Osteoblast (primary cell): ENCODE measurements at places on chromosomes 13 and 19.

GRCh38 chr19:55437410-55437809, 5.7 kb downstream of the SHISA7 start:
- no peaks in the 10 kb centered on the region for H3K36me3 ChIP-seq
- H3K4me3 ChIP-seq: no peak overlapping the region
- no peak overlapping the region for H3K27ac ChIP-seq
- DNase-seq: peak; percentile 97

GRCh38 chr19:55179606-55180484, at the start of gene SYT5:
Gene SYT5, minus strand, starts transcription at chr19:55180289. Its CDS starts 1,248 bp downstream, at chr19:55179041.
- no peak within 1 kb of the TSS for H3K27ac ChIP-seq
- H3K27me3 ChIP-seq: peaks cover 30% of the 10 kb centered on the region
- H3K36me3 ChIP-seq: no peaks in the 10 kb centered on the region
- H3K4me1 ChIP-seq: peaks cover 8% of the 10 kb centered on the region

DNA sequence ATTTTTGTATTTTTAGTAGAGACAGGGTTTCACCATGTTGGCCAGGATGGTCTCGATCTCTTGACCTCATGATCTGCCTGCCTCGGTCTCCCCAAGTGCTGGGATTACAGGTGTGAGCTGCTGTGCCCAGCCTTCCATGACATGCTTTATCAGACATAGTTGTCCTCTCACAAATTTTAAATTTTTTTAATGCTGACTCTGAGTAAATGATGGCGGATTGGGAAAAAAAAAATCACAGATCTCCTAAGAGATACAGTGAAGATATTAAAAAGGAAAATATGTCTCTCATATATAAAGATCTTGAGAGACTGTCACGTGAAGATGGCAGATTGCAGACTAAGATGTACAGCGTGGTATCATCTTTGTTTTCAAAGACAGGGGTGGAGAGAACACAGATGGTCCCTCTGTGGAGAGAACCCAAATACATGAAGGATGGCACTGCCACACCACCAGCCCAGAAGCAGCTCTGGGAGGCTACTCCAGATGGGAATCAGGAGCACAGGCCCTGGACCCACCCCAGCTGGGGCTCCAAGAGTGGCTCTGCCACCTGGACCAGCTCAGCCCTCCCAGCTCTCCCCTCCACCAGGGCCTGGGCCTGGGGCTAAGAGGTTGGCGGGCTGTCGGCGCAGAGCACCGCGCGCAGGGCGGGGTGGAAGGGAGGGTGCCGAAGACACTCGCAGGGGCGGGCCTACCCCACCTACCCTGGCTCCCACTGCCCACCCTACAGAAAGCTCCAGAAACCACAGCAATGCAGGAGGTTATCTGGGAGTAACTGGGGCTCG, 20.0 kb upstream of the CCNP start:
- H3K4me1 ChIP-seq: no peaks in the 10 kb centered on the region
- H3K27me3 ChIP-seq: no peaks in the 10 kb centered on the region
- peaks cover 14% of the 10 kb centered on the region for H3K36me3 ChIP-seq
- no peak for DNase-seq
- no peak overlapping the region for H3K27ac ChIP-seq

DNA sequence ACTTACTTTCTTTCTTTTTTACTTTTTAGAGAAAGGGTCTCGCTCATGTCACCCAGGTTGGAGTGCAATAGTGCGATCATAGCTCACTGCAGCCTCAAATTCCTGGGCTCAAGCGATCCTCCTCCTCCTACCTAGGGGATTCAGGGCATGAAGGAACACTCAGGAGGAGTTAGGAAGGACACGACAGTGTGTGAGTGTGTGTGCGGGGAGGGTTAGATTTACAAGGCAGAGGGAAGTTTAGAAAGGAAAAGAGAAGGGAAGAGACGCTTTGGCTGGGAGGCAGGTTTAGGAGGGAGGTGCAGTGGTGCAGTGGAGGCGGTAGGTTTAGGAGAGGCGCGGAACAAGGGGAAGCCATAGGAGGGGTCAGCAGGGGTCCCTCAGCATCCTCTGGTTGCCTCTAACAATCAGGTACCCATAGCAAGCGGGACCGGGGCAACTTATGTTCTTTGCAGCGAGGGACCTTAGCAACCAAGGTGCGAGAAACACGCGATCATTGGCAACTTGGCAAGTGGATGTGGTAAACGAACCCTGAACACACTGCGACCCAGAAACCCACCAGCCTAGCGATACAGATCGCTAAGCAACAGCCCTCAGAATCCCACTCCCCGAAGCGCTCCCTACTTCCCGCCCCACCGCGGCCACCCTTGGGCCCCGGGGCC, 501 bp downstream of the SIRT2 start:
- H3K36me3 ChIP-seq: no peaks in the 10 kb centered on the region
- DNase-seq: peak; percentile 87
